ENCODE measurements at places on chromosomes 7 and 10.

DNA sequence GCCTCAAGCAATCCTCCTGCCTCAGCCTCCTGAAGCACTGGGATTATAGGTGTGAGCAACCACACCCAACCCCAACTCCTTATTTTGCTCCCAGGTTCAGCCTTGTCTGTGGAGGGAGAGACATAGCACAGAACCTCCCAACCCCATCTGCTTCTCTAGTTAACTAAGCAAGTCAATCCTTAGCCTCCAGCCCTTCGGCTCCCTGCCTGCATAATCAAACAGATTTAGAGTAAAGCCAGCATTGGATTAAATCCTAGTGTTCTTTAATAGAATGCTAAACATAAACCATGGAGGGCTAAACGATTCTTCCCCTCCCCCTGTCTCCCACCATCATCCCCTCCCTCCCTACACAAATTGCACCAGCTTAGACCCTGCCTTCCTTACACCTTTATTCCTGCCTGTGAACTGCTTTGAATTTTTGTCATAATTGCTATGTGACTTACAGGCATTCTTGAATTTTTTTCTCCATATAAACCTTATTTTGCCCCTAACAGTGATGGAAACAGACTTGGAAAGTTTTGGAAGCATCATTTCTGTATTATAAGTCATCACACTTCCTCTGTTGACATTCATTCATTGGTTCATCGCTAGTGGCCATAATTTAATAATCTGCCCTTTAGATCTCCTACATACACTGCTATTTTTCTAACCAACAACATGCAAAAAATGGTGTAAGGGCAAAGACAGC is 72.6 kb upstream of the TOMM7 start:
- DNase-seq = no peak

GRCh38 chr7:70233776-70234175 is 635.5 kb downstream of the AUTS2 start:
- DNase-seq = no peak

DNA sequence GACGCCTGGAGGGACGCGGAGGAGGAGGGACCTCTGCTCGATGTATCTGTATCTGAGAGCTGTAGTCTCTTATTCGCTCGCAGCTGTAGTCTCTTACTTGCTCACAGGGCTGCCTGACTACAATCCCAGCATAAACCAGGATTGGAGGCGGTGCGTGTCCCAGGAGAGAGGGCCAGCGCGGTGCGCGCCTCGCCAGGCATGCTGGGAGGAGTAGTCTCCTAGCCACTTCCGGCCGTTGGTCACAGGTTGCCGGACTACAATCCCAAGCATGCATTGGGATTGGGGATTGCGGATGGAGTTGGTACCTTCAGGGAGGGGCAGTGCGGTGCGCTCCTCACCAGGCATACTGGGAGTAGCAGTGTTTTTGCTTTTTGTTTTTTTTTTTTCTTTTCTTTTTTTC is 421.7 kb upstream of the NUPR2 start:
- DNase-seq = no peak

DNA sequence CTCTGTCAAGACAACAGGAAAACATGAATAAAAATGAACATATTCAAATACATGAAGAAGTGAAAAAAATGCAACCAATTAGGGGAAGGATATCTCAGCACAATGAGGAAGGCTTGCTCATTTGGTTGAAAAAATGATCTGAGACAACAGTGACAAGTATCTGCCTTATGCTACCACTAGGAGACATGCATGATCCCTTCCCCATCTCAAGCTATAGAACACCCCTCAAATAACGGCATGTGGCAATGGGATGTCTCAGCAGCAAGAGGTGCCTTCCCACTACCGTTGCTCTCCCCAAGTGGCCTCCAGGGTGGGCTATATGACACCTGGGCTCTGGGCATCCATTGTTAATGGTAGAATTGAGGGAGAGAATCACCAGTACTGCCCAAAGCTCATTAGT is 98.1 kb upstream of the RSU1 start:
- DNase-seq = no peak

- no peak for DNase-seq
These were observed 13.4 kb upstream of the SFRP5 start for GRCh38 chr10:97785231-97785630.

DNA sequence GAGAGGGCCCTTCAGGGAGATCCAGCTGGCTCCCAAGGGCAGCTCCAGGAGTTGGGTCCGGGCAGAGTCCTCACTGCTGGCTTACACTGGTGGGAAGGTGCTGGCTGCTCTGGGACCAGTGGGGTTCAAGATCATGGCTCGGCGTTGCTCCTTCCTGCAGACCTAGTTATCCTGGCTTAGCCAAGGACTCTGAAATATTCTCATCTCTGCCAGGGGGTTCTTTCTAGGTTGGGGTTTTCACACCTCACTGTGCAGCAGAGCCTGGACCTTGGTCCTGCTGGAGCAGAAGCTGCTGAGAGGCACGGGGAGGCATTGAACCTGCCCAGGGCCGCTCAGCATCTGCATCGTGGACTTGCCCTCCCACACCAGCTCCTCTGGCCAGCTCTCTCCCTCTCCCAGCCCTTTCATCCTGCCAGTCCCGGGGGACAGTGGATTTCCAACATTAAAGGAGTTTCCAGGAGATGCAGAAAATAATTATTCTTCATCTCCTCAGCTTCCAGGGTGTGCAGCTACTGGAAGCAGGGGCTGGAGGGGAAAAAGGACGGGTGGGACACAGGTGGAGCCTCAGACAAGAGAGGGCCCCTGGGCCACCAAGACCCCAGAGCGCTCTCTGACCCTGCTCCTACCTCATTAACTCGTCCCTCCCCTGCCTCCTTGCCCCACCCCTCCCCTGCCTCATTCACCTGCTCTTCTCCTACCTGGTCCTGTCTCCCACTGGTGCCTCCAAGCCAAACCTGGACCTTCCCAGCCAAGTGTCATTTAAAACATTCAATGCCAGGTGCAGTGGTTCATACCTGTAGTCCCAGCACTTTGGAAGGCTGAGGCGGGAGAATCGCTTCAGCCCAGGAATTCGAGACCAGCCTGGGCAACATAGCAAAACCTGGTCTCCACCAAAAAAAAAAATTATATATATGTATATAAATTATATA is 42.5 kb downstream of the JAKMIP3 start:
- no peak for DNase-seq

DNA sequence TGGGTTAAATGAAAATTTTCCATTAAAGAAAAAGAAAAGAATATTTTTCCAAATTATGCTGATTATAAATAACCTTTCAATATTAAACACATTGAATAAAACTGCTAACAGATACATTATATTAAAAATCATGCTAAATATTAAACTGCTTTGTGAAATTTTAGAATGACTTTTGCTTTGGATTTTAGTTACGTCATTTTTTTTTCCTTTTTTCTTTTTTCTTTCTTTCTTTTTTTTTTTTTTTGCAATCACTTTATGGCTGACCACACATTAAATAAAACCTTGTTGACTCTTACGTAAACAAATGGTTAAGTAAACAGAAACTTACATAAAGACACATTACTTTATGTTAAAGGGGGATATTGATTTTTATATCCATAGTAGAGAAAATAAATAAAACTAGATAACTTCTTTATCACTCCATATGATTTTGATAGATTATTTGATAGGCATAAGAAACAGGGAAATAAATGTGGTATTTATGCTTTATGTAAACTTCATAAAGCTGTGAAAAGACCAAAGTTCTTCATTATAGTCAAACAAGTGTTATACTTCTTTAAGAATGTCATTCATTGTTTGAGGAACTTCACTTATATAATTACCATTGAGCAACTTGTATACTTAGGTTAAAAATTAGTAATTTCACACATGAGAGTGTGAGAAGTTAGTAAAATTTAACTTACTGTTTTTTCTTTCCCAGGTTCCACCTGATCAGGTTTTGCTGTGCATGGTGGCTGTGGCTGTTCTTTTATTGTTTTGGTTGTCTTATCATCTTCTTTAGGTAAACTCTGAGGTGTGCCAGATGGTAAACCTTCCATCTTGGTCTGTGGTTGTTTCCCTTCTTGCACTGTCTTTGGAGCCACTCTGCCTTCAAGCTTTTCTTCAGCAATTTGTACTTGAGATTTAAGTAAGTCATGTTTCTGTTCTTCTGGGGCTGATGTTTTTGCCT is 197.3 kb downstream of the PCLO start:
- no peak for DNase-seq

DNA sequence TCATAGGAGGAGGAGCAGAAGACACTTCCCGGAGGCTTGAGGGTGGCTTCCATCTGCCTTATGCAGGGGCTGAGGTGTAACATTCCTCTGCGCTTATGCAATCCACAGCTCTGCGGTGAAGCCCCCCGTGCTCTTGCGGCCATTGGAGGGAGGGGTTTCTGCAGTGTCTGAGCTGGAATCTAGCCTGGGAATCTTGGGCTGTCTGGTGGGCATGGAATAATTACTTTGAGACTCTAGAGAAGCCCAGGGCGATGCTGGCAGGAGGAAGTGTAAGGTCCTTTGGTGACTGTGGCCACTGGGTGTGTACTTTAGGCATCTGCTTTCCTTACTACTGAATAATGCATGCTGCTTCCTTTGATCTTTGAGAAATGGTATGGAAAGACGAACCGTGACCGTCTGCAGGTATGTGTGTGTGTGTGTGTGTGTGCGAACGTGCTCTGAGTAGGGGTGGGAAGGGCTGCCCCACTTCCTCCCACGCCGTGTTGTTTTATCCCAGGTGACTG is 181.0 kb downstream of the PRPF18 start:
- no peak for DNase-seq

All from GM10248 (cell line).